ENCODE measurements at places on chromosomes 13 and 19.
A peak's percentile ranks its signal among the peaks of the same experiment; 100 is the strongest.

DNA sequence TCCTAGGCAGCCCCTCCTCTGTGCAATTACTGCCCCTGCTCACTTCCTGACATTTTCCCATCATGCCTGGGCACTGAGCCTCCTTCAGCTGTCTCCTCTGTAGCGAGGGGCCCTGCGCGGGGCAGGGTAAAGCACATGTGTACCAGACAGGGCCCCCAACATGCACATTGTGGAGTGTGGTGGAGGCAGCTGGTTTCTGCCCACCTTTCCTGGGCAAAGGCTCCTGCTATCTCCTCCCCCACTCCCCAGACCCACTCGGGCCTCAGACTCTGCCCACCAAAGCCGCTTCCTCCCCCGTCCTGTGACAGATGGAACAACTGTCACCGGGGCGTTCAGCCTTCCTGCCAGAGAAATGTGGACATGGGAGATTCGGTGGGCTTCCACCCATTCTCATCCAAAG, 2.9 kb upstream of the KPTN start:
- no peak for DNase-seq

DNA sequence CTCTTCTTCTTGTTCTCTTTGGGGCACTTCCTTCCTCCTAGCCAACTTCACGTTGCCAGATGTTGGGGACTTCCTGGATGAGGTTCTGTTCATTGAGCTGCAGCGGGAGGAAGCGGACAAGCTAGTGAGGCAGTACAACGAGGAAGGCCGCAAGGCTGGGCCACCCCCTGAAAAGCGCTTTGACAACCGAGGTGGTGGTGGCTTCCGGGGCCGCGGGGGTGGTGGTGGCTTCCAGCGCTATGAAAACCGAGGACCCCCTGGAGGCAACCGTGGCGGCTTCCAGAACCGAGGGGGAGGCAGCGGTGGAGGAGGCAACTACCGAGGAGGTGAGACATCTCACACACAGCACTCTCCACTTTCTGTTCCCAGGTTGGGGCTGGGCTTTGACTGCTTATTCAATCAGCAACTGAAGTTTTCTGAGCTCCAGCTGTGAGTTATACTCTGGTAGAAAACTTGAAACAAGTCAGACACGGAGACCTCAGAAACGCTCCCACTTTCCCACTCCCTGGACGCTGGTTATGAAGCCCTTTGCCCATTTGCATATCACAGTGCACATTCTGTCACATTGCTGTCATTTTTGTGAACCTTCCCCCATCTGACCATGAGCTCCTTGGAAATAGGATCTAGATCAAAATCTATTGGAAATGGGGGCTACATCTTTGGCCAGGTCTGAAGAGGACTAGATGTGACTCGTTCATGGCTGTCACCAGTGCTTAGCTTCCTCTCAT, 7.2 kb upstream of the CCDC97 start:
- peak; percentile 61 for DNase-seq

GRCh38 chr13:106484084-106484483, 51.4 kb downstream of the EFNB2 start:
- DNase-seq: no peak

DNA sequence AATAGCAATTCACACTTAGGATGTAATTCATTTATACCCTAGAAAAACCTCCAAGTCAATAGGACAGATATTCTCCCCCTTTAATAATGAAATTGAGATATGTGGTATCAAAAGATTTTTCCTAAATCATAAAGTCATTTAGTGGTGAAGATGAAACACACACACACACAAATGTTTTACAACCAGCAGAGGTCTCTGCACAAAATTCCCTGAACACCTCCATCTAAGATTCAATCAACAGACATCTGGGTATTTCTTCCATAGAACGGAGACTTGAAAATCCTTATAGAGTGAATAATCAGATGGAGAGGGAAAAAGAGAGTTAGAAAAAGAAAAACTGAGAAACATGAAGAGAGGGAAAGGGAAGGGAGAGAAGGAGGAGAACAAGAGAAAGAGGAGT, 52.8 kb downstream of the MYCBP2 start:
- DNase-seq: no peak

GRCh38 chr13:58843071-58843470, 1211.5 kb downstream of the PCDH17 start:
- DNase-seq: no peak

DNA sequence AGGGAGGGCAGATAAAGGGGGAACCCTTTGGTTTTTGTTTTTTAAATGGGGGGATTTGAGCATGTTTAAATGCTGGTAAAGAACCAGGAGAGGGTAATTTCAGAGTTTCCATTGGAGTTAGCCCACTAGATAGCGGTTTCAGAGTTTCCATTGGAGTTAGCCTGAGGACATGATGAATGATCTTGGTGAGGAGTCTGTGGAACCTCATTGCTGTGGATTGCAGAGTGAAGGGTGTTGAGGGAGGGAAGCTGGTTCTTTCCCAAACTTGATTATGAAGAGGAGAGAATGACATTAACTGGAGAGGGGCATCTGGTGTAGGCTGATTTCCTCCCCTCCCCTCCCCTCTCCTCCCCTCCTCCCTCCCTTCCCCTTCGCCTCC, 5.0 kb downstream of the WASF3 start:
- no peak for DNase-seq

DNA sequence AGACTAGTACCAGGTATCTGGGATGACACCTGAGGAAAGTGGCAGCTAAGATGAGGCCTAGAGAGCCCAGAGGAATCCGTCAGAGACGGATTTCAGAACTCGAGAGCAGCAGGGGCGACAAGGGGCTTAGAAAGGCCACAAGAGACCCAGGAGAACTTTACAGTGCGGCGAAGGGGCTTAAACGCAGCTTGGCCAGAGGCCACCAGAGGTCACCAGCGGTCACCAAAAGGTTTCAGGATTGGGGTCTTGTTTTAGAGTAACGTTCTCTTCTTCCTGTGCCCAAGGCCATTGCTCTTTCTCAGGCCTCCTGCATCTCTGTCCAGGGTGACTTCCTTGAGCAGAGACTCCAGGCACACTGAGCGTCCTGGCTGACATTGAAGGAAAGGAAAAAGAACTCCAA, 2.2 kb downstream of the ZSCAN22 start:
- no peak for DNase-seq

GRCh38 chr19:45339629-45340028, 921 bp upstream of the KLC3 start:
- no peak for DNase-seq

- no peak for DNase-seq
Measured at GRCh38 chr19:52494518-52494917, 33.0 kb upstream of the ZNF808 start.

DNA sequence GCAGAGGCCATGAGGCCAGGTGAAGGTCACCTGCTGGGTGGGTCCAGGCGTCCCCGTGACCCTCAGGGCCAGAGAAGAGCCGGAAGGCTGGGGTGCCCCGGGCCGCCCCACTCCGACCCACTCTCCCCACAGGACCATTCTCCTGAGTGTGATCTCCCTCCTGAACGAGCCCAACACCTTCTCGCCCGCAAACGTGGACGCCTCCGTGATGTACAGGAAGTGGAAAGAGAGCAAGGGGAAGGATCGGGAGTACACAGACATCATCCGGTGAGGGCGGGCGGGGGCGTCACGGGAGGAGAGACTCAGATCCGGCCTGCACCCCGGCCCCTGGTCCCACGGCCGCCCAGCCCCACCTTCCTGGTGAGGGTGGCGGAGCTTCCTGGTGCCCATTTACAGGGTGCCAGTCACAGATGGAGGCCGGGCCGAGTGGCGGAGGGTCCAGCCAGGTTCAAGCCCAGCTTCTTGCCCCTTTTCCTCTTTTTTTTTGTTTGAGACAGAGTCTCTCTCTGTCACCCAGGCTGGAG, 5.4 kb downstream of the CDC34 start:
- DNase-seq: no peak

DNA sequence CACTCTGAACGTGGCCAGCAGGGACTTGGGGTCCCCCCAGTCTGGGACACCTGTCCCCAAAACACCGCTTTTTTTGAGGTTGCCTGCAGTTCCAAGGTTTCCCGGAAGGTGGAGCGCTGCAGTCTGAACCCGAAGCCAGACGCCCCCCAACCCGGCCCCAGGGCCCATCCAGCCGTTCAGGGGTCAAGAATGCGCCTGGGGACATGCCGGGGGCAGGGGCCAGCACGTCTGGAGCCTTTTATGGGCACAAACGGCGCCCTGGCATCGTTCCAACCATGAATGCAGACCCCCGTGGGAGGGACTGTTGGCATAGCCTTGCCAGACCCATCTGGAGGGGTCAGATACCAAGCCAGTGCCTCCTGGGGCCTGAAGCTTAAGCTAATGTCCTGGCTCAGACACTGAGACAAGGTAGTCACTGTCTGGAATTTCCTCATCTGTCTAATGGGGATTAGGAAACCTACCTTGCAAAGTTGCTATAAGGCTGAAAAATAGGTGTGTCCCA, 6.9 kb downstream of the S1PR5 start:
- DNase-seq: peak; percentile 37

GRCh38 chr13:109160887-109161669, 531.7 kb downstream of the MYO16 start:
- no peak for DNase-seq

- DNase-seq: no peak
Measured at GRCh38 chr19:46731584-46731983, 14.3 kb upstream of the FKRP start.

GRCh38 chr13:111616203-111616602, 295.8 kb downstream of the TEX29 start:
- DNase-seq: no peak

DNA sequence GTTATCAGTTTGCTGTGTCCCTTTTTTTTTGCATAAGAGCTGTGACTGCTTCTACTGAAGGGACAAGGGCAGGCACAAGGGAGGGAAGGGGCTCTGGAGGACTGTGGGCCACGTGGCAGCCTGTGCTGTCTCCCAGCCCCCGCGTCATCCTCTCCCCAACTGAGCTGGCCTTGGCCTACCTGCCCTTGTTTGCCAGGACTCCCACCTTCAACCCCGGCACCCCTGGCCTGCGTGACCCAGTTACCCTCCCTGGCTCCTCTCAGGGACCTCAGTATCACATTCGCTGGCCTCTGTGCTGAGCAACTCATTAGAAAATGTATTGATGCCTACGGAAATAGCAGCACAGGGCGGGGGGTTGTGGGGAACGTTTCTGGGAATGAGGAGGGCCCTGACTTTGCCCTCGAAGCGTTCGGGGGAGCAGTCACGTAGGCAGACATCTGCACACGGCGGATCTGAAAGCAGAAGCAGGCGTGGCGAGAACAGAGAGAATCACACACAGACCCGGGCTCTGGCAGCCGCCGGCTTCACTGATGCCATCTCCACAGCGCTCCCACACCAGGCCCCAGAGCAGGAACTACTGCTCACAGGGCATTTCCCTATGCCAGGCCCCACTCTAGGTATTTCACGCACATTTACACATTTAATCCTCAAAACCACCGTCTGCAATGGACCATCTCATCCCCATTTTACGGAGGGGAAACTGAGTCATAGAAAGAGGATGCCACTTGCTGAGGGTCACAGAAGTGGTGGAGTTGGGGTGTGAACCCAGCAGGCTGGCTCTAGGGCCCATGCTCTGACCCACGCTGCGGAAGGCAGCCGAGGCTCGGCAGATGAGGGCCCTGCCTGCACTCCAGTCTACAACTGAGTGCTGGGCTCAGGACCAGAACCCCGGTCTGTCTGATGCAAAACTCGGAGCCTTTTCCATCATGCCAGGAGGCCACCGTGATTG, 5.7 kb upstream of the ATF5 start:
- no peak for DNase-seq

- no peak for DNase-seq
Measured at GRCh38 chr19:8449830-8450229, 5.1 kb downstream of the HNRNPM start.

DNA sequence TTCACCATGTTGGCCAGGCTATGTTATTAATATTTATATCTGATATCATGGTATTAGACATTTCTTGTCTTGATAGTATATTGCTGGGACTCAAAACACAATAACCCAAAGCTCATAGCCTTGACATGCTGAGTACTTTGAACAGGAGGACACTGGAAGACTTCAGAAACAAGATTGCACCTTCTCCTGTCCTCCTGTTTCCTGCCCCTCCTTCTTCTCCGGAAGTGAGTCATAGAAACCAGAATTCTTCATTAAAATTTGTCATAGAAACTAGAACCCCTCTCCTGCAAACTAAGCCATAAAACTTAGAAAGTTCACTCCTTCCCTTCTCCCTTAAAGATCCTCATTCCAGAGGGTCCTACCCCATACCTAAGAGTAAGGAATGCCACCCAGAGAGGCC, 400.2 kb downstream of the SLITRK5 start:
- no peak for DNase-seq

DNA sequence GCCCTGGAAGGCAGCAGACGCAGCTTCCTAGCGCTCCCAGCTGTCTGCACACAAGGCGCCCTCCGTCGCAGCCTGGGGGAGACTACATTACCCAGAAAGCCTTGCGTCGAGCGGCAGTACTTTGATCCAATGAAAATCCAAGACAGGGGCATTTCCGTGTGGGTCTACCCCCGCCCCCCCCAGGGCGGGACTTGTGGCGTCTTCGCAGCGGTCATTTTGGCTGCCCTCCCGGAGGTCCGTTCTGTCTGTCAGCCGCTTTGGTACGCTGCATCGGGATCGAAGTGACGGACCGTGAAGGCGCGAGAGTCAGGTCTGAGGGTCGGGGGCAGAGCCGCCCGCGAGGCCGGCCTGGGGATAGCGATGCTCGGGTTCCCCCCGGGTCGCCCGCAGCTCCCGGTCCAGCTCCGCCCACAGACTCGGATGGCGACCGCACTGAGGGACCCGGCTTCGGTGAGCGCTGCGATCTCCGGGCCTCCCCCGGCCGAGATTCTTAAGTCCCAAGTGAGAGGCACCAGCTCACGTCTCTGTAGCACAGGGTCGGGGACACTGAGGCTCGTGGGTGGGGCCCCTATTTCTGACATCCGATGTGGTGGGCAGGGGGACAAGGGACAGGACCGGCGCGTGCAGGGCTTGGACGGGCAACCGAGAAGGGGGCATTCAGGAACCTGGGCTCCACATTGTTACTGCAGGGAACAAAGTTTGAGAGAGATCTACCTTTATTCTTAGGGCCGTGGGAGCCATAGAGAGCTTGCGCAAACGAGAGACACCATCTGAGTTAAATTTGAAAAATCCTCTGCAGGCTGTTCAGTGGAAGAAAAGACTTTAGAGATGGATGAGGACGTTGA, at the start of gene ZNF211:
TSS of gene ZNF211 (plus strand) at position 182 of the 845 bp plus-strand sequence. CDS start at position 361, 179 bp downstream.
- peak; percentile 81 for DNase-seq

- no peak for DNase-seq
Measured at GRCh38 chr13:113897966-113898365, 34.1 kb upstream of the GAS6 start.

GRCh38 chr19:29855741-29856500, 44.1 kb downstream of the CCNE1 start:
- no peak for DNase-seq

DNA sequence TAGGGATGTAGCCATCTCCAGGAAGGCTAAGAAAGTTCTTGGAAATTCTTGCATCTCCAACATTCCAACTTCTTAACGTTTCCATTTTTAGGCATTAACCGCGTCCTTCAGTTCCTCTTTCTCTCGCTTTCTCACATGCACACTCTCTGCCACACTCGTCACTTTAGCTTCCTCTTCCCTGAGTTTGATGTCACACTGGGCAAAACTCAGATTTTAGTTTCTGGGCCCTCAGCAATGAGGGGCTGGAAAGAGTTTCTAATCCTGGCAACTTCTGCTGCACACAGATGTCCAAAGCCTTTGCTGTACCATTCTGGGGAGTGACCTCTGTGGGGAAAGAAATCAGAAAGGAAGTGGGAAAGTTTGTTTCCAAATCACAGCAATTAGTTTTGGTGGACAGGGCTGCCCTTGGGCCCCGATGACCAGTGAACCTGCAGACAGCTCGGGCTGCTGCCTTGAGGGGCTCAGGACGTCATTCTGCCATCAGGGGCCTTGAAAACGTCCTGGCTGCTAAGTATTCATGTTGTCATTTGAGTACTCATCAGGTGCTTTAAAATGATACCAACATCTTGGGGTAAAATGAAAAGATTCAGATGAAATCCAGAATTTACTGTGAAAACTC, 89.3 kb downstream of the KL start:
- no peak for DNase-seq

GRCh38 chr19:53982001-53982451, 9.4 kb upstream of the CACNG6 start:
- no peak for DNase-seq
